ENCODE measurements at places on chromosomes 4 and X.

- DNase-seq = no peak
Measured at GRCh38 chr4:164949448-164950143, 27.9 kb downstream of the TRIM61 start.

GRCh38 chr4:113695328-113696169, 66.0 kb downstream of the CAMK2D start:
- no peak for DNase-seq

GRCh38 chr4:38255572-38255971, 295.4 kb downstream of the PTTG2 start:
- no peak for DNase-seq

GRCh38 chrX:29952016-29952415, 263.3 kb upstream of the MAGEB2 start:
- DNase-seq = no peak

GRCh38 chr4:140004549-140004895, 149.5 kb downstream of the MAML3 start:
- no peak for DNase-seq

GRCh38 chrX:45758738-45759397, 558.2 kb upstream of the DIPK2B start:
- peak; percentile 35 for DNase-seq

DNA sequence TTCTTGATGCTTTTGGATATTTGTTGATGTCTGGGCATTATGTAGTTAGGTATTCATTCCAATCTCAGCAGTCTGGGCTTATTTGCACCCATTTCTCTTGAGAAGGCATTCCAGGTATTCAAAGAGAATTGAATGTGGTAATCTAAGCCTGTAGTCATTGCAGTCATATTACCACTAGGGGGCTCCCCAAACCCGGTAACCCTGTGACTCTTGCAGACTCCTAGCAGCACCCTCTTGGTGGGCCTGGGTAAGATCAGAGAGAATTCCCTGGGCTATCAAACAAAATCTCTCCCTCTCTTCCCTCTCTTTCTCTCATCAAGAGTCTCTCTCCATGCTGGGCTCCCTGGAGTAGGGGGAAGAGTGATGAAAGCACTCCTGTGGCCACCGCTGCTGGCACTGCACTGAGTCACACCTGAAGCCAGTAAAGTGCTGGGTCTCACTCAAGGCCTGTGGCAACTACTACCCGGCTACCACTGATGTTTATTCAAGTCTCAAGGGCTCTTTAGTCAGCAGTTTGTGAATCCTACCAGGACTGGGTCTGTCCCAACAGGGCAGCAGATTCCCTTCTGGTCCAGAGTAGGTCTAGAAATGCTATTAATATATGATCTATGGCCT, 187.7 kb upstream of the NUDT10 start:
- peak; percentile 5 for DNase-seq

DNA sequence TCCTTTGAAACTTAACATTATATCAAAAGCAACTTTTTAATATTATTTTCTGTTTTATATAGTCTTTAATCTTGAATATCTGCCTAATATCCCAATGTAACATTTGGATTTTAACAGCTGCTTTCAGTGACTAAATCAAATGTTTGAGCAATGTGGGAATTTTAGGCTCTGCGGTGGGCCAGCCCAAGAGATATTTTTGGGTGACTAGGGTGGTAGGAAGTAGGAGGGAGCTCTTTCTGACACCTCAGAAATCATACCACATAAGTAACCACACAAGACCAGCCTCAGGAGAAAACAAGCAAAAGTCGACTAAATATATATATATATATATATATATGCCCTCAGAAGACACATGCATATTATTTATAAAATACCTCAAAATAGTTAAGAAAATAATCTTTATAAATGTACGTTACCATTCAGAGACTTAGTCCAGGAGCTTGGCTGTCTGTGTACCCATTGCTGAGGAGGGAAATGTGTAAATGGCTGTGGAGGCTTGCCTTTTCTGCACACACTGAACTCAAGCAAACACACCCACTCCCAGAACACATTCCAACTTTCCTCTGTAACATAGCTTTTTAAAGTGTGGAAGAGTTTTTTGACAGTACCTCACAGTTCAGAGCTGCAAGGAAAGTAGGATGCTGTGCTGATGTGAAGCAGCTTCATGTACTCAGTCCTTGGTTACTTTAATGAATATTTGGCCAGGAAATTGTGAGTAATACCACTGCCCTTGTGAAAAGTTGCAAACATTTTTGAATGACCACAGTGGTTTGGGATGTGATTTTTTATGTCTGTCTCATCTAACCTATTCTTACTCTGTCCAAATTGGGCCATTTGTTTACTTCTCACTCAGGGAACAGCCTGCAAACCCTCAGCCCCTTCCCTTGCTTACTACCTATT, at the start of gene RTL3:
Gene RTL3, minus strand, starts transcription at position 484 of the 900 bp plus-strand sequence. CDS start 908 bp downstream, outside the sequence.
- DNase-seq = no peak

DNA sequence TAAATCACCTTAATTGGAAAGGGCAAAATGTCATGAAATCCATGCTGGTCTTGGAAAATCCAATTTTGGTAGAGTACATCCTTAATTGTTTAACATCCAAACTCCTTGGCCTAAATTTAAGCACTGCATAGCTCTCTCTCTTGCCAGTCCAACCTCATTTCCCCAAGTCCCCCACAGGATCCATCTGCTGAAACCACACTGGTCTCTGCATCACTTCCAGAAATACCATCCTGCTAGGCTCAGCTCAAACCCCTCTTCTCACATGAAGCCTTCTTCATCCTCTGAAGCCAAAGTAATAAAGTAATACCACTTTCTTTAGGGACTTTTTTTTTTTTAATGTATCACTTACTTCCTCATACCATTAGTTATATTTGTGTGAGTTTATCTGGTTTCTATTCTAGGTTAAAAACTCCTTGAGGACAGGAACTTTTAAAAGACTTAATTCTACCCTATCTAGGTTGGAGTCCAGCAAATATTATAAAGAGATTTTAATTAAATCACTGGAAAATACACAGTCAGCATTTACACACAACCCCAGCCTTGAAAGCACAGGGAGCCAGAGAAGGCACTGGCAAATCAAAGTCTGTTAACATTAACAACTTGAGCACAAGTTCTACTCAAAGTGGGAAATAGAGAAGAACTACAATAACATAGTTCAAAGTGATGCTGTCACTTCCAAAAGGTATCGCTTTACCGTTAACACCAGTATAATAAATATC, 16.7 kb upstream of the KLF3 start:
- DNase-seq = no peak

- DNase-seq = no peak
Measured at GRCh38 chr4:14315129-14315528, 687.2 kb upstream of the CPEB2 start.

DNA sequence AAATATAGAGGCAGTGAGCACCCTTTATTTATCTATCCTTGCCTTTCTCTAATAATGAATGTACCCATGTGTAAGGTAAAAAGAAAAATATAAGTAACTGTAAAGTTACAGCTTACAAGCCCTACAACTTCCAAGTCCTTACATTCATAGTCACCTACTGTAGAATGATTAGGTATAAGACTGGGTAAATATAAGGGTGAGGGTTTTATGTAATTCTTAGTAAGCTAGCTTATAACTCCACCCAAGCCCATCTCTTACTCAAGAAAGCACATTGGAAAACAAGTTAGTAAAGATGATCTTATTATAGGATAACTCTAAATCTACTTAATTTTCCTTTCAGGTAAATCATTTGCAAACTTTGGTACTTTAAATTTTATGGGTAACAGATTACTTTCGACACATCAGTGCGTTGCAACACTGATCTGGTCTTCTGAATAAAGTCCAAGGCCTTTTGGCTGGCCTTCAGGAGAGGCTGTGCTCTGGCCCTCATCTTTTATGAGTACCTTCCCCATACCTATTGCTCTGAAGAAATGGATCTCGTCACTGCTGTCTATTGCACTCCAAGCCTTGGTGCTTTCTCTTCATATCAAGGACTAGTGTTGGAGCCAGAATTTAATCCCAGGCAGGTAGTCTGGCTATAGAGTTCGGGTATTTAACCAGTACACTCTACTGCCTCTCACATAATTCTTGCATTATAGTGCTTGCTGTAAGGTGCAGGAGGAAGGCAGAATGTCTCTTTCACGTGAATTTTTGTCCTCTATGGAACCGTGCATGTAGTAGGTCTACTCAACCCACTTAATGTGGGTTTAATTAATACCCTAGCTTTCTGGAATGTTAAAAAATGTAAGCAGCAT, 443.6 kb upstream of the AR start:
- no peak for DNase-seq

GRCh38 chrX:71949844-71950445, 39.3 kb downstream of the NHSL2 start:
- no peak for DNase-seq

DNA sequence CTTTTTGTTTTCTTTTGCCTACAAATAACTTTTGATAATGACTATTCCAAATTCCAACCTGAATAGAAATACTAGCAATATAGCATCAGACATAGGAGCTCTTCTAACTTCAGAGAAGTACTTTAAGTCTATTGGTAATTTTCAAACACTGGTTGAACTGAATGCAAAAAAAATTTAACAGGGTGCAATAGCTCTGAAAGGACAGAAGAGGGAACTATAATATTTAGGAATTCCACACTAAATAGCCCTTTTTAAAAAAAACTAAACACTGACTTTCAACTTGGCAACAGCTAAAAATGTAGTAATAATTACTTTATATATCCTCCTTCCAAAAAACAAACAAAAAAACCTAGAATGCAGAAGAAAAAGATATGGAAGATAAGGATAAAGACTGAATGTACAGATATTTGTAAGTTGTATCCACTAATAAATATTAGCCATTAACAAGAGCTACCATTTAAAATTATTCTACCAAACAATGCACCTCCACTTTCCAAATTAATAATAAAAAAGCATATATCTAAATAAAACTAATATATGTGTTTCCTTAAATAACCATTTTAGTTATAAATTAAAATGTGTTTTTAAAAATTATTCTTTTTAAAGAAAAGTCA, 81.4 kb downstream of the FBXW7 start:
- no peak for DNase-seq

DNA sequence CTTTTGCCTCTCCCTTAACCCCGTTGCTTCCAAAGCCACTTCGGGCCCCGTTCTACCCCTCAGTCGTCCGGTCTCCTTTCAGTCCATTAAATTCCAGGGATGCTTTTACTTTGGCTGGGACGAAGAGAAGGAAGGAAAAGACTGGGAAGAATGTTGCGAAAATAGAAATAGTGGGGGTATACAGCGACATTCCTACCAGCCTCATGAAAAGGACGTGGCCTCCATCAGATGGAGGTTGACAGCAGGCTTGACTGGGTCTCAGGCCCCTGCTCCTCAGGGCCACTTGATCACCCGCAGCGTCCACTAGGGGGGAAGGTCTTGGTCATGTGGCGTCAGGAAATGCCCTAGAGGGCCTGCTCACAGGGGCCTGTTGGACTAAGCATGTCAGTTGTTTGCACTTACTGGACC, 657 bp upstream of the ANKRD50 start:
- DNase-seq = no peak

GRCh38 chr4:92580816-92581215, 277.1 kb downstream of the GRID2 start:
- no peak for DNase-seq

- no peak for DNase-seq
Measured at GRCh38 chr4:24863799-24864198, 49.0 kb downstream of the CCDC149 start.
